Activated CD8-positive, alpha-beta memory T cell treated with anti-CD3 and anti-CD28 coated beads for 48 hours (primary cell): ENCODE measurements at places on chromosomes 2 and 18.

DNA sequence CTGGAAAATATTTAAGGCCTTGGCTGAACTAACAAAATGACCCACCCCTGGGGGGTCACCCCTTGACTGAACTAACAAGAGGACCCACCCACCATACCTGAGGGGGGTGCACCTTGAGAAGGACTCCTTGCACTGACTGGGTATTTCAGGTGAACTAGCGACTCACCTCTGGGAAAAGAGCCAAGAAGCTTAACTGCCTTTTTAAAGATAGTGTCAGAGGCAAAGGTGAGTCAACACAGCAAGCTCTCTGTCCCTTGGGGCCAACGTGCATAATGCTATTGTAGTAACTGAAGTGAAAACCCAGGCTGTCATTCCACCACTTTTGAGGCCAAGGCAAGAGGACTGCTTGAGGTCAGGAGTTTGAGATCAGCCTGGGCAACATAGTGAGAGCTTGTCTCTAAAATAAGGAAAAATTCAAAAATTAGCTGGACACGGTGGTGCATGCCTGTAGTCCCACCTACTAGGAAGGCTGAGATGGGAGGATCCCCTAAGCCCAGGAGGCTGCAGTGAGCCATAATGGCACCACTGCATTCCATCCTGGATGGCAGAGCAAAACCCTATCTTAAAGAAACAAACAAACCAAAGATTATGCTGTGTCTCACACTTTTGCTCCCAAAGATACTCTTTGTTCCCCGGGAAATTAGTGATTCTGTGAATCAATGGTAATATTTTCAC lies 36.4 kb upstream of the ZCCHC2 start:
- no peak for DNase-seq

- DNase-seq, result no peak
Observed at GRCh38 chr2:83176539-83176938, 1282.5 kb downstream of the SUCLG1 start.

DNA sequence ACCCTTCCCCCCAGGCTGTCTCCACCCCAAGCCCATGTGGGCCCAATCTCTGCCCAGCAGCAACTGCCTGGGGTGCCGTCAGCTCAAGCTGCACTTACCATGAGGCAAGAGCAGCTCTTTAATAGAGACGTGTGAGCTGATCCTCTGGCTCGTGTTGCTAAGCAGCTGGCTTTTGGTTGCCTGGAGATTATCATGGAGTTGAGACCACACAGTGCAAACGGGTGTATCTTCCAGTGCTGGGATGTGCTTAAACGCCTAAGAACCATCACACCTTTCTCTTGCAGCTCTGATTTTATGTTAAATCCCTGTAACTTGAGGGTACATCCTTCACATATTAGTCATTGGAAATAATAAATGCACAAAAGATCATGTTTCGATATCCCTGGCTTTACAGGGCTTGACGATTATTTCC lies 271.1 kb downstream of the PRKCE start:
- no peak for DNase-seq

DNA sequence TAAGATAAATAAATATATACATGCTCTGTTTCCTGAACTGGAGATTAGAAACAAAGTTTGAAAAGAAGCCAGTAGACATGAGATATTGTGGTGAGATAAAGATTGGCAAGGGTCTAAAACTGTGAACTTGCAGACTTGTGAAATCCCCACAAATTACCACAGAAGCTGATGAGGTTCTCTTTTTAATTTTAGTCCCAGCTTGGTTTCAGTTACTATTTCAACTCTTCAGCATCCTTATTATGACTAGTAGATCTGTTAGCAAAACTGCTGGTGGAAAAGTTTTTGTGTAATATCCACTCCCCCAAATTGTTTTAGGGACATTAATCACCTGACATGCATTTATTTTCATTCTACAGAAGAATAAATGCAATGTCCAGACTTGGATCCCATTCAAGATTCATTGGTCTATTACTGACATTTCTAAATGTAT lies 20.8 kb downstream of the RASGRP3 start:
- DNase-seq, result no peak

DNA sequence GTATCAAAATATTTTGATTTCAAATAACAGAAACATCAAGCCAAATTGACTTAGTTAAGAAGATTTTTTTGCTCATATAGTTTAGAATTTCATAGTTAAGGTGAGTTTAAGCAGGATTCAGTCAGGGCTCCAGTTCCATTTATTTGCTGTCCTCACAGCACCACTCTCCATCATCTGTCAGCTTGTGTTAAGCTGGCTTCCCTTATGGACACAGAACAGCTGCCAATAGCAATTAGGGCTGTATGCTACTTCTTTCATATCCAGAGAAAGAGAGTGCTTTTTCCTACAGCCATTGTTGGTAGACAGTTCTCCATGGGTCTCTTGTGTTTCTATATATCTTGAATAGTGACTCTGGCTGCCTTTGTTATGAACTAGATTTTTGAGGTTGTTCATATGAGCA lies 95.4 kb upstream of the CYP20A1 start:
- no peak for DNase-seq

- DNase-seq, result no peak
Observed at GRCh38 chr2:107174171-107174570, 288.2 kb upstream of the ST6GAL2 start.

- DNase-seq, result no peak
Observed at GRCh38 chr2:210686401-210686800, 130.0 kb downstream of the CPS1 start.

GRCh38 chr18:61741881-61742454 lies 150.8 kb downstream of the RNF152 start:
- DNase-seq, result no peak

GRCh38 chr2:12754643-12755042 lies 37.9 kb downstream of the TRIB2 start:
- no peak for DNase-seq

- no peak for DNase-seq
Observed at GRCh38 chr2:120103723-120104467, 91.0 kb downstream of the EPB41L5 start.

- no peak for DNase-seq
Observed at GRCh38 chr18:68662754-68663153, 52.2 kb downstream of the TMX3 start.

DNA sequence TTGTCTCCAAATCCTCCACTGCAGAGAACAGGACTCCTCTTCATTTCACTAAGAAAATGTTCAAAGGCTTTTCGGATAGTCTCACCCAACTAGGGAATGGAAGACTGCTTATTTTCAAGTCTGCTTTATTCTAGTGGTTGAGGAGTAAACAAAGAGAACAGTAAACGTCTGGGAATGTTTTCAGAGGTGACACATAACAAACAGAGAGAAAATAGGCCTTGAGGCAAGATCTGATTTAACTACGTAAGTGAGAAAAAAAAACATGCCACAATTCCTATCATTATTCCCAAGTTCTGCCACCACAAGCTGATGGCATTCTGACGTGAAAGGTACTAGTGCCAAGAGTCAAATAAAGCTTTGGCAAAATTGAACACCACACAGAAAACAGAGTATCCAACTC lies 16.7 kb upstream of the WIPF1 start:
- DNase-seq, result no peak

DNA sequence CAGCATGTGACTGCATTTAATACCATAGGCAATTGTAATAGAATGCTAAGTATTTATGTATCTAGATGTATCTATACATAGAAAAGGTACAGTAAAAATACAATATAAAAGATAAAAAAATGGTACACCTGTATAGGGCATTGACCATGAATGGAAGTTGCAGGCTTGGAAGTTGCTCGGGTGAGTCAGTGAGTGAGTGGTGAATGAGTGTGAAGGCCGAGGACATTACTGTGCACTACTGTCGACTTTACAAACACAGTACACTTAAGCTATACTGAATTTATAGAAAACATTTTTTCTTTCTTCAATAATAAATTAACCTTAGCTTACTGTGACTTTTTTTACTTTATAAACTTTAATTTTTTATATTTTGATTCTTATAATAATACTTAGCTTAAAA lies 8.9 kb downstream of the DIS3L2 start:
- no peak for DNase-seq

DNA sequence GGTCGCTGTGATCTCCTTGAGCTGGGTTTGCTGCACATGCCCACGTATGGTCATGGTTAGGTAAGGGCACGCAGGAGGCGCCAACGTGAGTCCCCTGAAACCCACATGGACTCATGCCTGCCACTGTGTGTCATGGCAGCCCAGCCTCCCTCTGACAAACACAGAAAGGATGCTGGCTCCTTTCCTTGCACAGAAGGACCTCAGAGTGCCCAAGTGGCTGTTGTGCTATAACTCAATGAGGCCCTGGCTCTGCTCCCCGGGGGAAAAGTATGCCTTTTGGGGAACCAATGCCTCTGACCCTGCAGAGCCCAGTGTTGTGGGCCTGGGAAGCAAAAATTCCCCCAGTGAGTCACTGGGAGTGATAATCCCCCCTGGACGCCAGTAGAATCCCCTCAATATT lies 233.9 kb downstream of the VAPA start:
- no peak for DNase-seq

GRCh38 chr2:118449401-118449800 lies 361.1 kb downstream of the INSIG2 start:
- no peak for DNase-seq

DNA sequence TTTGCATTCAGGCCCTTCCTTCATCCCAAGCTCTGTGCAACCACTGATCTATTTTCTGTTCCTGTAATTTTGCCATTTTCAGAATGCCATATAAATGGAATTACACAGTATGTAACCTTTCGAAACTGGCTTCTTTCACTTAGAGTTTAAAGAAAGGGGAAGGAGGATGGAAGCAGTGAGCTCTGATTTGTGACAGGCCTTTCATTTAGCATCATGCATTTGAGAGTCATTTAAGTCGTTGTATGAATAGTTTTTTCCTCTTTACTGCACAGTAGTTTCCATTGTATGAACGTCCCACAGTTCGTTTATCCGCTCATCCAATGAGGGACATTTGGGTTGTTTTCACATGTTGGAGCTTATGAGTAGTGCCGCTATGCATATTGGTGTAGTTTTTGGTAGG lies 67.0 kb downstream of the LBH start:
- DNase-seq, result no peak

DNA sequence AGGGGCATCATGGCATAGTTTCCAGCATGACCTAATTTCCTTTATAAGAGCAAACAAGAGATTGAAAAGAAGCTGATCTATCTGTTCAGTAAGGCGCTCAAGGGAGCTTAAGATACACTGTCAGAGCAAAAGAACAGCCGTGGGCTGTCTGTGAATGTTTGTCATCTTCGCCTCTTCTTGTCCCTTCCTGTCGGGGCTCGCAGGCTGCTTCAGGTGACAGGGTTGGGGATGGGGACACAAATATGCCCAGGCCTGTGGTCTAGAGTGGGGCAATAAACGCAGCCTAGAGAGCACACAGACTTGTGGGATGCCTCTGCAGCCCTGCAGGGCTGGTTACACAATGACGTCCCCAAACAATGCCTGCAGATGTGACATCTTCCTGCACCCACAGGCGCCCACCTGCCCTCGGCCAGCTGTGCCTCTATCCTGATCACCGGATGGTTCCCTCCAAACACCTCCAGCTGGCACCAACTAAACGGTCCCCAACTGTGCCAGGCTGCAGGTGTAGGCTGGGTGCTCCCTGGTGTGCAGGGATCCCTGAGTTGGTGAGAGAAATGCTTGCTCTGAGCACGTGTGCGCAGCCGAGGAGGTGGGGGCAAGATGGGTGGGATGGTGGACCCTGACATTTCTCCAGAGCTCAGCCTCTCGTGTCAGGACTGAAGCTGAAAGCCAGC lies 72.8 kb downstream of the EDAR start:
- DNase-seq, result no peak

DNA sequence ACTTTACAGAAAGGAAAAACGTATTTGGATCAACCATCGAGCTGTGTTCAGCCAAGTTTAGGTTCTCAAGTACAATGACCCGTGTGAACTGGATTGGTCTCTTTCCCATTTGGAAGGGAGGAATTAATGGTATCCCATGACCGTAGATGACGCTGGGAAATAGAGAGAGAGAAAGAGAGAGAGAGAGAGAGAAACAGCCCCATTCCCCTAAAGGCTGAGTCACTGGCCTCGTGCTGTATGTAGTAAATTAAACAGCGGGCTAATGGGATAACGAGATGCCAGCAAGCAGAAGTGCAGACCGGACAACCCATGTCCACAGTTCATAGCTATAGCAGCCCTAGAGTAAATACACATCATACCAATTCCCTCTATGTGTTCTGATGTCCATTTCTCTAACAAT lies 99.6 kb downstream of the BCL11A start:
- no peak for DNase-seq

- no peak for DNase-seq
Observed at GRCh38 chr2:224892574-224893204, 149.6 kb downstream of the DOCK10 start.

GRCh38 chr18:44680273-44681075 lies at the start of gene SETBP1:
TSS of gene SETBP1 (plus strand) at chr18:44680888. CDS start at chr18:44701347, 20,459 bp downstream.
- peak; percentile 27 for DNase-seq

GRCh38 chr2:21690005-21690404 lies 566.2 kb downstream of the TDRD15 start:
- no peak for DNase-seq

GRCh38 chr2:84959095-84959565 lies 11.8 kb upstream of the KCMF1 start:
- DNase-seq, result no peak

- no peak for DNase-seq
Observed at GRCh38 chr2:171807119-171807518, 86.9 kb downstream of the SLC25A12 start.

DNA sequence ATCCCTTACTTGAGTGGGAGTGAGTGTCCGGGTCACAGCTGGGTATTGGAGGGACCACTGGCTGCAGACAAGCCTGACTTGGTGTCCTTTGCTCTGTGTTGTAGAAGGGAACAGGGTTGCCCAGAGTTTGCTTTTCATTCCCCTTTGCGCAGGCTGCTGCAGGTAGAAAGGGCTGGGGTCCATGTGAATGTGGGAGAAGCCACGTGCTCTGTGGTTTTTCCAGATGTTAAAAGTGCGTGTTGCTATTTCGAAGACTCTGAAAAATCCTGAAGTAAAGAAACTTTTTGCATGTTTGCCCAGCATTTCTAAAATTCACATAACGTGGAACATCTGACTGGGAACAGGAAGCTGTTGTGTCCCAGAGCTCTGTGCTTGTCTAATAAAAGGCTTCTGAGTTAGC lies 28.8 kb downstream of the GLI2 start:
- DNase-seq, result no peak

GRCh38 chr2:190443778-190444481 lies 35.8 kb downstream of the MFSD6 start:
- no peak for DNase-seq
